ENCODE measurements at places on chromosomes 7 and 10.

GRCh38 chr10:132489053-132489703 lies 48.4 kb upstream of the INPP5A start:
- ATAC-seq = no peak

GRCh38 chr7:153887749-153888569 lies 164.2 kb upstream of the DPP6 start:
- no peak for ATAC-seq

DNA sequence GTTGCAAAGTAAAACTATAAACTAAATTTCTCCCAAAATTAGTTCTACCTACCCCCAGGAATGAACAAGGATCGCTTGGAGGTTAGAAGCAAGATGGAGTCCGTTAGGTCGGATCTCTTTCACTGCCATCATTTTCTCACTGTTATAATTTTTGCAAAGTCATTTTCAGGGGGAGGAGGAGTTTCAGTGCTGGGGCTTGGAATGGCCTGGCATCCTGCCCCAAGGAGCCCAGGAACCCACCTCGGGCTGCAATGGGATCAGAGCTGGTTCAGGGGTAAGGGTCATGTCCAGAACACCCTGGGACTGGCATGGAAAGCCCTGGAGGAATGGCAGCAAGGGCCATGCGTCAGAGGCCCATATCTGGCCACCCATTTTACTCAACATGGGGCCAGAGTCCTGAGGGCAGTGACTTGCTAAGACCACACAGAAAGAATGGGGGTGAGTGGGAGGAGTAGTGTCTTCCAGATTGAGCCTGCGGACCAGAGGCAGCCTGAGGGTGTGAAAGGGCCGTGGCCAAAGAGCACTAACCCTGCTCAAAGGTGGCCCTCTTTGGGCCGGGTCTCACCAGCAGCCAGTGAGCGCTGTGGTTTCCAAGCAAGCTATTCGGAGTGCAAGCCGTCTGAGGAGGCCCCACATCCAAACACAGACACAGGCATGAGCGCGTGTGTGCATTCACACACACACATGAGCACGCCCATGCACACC lies 31.8 kb downstream of the GPRIN2 start:
- ATAC-seq = peak; percentile 0

DNA sequence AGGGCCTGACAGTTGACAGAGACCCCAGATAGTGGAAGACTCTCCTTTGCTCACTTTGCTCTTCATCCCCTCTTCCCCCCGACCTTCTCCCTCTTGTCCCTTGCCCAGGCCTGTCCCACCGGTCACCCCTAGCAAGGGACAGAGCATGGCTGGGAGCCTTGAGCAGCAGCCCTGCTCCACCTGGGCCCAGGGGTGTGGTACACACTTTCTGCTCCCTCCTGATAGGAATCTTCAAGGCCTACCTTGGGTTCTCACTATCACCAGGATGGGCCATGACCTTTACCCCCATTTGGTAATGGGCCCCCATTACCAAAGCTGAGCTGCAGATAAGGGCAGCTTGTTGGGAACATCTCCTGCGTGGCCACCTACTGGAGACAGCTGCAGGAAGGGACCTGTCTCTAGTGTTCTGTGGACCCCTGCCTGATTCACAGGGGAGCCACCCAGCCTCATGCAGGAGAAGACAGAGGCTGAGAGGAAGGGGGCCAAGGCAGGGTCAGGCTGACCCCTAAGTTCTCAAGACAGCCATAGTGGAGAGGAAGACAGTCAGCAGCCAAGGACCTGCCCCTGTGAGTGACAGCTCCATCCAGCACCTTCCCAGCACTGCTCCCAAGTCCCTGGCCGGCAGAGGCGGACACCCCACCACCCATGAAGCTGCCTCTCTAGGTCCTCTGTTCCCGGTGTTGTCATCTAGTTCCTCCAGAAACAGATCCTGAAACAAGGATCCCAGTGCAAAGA lies 913 bp upstream of the NPC1L1 start:
- no peak for ATAC-seq

DNA sequence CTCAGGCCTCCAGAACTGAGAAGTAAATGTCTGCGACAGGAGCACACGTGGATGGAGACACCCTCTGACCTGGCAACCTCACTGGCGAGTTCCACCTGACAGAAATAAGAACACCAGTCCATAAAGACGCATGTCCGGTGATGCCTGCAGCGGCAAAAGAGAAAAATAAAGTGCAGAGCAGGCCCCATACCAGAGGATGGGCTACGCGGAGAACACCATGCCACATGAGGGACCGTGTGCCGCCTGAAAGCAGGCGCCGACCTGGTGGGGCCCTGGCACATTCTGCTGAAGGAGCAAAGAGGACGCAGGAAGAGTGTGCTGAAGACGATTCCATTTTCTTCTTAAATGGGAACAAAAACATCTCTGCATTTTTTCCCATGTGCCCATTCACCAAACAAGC lies 105.0 kb downstream of the VIPR2 start:
- ATAC-seq = no peak

DNA sequence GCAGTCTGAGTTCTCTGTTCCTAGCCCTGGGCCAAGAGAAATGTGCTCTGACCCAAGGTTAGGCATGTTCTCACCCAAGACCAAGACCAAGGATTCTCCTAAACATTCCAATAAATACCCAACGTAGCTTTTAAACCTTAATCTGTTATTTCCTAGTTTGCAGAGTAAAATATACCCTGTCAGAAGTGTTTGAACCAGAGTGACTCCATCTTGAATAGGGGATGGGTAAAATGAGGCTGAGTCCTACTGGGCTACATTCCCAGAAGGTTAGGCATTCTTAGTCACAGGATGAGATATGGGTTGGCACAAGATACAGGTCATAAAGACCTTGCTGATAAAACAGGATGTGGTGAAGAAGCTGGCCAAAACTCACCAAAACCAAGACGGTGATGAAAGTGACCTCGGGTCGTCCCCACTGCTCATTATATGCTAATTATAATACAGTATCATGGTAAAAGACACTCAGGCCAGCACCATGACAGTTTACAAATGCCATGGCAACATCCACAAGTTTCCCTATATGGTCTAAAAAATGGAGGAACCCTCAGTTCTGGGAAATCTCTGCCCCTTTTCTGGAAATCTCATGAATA lies 27.7 kb downstream of the PLXNA4 start:
- no peak for ATAC-seq

DNA sequence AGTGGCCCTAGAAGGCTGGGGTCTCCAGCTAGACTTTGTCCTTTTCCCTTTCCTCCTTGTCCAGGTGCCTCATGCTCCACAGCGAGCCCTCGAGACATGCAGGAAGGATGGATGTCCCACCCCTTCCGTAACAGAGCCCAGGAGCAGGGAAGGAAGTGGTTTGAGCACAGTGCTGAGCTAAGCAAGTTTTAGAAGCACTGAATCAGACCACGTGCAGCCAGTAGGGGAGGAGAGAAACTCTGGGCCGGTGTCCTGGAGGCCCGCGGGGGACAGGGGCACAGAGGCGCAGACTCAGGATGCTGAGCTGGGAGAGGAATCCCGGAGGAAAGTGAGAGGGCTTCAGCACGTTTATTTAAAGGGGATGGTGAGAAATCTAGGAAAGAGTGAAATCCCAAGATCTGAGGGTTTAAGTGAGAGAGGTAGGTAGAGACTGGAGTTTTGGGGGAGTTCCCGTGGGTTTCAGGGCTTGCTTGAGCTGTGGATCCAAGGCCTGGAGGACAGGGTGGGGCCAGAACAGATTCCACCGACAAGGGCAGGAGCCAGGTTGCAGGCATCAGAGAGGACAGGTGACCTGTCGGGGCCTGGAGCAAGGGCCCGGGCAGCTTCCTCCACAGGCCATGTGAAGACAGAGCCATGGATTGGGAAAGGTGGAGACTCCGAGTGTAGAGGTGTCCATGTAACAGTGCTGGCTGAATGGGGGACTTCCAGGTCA lies 4.4 kb upstream of the IRF5 start:
- peak; percentile 21 for ATAC-seq

- ATAC-seq = peak; percentile 1
These were observed 856 bp downstream of the ARHGAP21 start for GRCh38 chr10:24722676-24723385.

- no peak for ATAC-seq
These were observed 44.8 kb upstream of the GDF10 start for GRCh38 chr10:47255033-47255813.

DNA sequence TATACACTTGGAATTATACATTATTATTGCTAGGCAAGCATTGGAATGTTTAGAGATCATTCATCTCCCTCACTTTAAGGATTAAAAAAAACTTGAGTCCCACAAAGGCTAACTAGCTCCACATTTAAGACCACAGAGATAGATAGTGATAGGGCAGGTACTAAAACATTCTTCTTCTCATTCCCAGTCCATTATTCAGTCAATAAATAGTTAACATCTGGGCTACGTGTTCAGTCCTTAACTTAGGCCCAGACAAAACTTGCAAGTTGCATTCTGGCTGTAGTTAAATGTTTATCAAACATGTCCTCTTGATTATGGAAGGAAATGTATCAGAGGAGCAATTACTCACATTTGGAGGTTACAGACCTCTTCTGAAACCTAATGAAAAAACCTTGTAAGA lies 2.4 kb downstream of the GNG11 start:
- ATAC-seq = no peak

- ATAC-seq = peak; percentile 26
These were observed 70.8 kb downstream of the SGMS1 start for GRCh38 chr10:50552771-50553535.

DNA sequence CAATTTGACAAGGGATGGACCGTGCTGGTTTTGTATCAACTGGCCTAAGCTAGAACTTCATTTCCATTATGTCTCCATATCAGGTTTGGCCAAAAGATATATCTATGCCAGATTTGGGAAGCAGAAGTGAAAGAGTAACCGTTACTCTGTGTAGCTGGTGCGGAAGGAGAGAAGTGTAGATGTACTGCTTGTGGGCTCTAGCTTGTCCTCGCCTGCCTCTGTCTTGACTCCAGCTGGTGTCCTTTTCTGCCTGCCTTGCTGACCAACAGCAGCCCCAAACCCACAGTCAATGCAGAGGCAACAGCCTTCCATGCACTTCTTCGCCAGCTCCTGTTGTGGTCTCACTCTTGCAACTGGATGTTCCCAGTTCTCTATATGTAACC lies 128.5 kb downstream of the KIF20B start:
- ATAC-seq = no peak

DNA sequence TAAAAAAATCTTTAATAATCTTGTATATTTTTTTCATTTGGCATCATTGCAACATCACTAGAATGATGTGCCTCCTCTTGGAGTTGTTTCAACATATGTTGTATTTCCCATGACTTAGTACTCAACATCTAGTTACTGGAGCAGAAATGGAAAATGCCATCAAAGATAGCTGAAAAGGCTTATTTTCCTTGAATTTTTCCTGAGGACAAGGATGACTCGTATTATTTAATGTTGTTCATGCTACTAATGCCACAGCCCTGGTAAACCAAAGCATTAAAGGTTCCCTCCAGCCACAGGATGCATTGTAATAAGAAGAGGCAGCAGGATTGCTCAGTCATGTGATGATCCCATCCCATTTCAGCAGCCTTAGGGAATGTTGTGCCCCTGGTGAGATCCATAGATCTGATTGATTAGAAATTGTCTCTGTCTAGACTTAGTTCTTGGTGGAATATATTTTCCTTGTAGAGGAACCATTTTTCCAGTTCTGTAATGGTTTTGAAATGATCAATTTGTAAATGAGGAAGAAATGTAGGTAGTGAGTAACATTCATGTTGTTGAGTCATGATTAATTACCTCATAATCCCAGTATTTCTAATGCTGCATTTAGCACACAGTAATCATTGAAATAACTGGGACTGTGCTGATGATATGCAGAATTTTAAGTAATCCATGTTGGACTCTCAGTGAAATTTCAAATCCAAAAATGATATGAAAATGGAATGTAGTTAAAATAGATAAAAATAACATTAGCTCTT lies 91.3 kb upstream of the SMIM30 start:
- no peak for ATAC-seq

GRCh38 chr7:133570321-133570720 lies 317.4 kb downstream of the EXOC4 start:
- ATAC-seq = no peak

- ATAC-seq = no peak
These were observed 24.3 kb upstream of the EMX2 start for GRCh38 chr10:117518246-117518645.

GRCh38 chr7:131692131-131692960 lies 135.9 kb upstream of the PODXL start:
- ATAC-seq = peak; percentile 80

DNA sequence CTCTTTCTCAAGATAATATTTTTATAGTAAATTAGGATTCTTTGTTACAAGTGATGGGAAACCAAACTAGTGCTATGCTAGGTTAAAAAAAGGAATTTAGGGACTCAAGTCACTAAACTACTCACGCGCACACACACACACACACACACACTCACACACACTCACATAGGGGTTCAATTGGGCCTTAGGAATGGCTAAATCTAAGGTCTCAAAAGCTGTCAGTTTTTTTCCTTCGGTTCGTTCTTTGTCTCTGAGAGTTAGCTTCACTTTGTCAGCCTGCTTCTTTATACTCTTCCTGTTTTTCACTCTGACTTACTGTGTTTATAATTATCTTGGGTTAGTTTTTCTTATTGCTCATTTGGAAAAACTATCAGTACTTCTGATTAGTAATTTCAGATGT lies 138.9 kb downstream of the ADK start:
- ATAC-seq = no peak

- ATAC-seq = no peak
These were observed 45.8 kb upstream of the PRSS58 start for GRCh38 chr7:142303650-142304049.

GRCh38 chr10:33198610-33199009 lies 135.9 kb downstream of the NRP1 start:
- no peak for ATAC-seq

Data from esophagus mucosa (tissue), 1 donor.